ENCODE measurements at places on chromosomes 11 and 22.

- DNase-seq, result no peak
Measured at GRCh38 chr11:73883856-73884255, 7.1 kb downstream of the PAAF1 start.

DNA sequence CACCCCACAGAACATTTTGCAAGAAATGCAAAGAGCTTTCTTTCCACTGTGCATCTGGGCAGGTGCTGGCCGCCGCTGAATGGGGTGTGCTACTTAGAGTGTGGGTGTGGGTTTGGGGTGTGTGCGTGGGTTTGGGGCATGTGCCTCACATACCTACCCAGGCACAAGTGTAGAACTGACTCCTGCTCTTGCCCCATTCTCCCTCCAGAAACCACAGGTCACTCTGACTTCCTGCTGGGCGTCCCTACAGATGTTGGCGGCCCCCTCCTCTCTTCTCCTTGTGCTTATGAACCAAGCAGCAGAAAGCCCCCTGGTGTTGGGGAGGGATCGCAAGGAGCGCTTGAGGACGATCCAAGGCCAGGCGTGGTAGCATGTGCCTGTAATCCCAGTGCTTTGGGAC is 63.9 kb downstream of the GRIK4 start:
- DNase-seq, result no peak

DNA sequence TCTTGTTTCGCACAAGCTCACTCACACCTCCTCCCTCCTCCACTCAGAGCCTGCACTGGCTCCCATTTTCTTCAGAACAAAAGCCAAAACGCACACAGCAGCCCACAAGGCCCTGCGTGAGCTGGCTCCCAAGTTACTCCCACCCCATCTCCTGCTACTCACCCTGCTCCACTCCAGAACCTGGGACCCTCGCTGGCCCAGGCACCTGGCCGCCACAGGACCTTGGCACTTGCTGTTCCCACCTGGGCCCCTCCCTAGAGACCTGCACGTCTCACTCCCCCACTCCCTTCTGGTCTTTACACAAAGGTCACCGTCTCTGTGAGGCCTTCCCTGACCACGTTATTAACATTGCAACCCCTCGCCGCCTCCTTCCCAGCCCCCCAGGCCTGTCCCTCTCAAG is 945 bp upstream of the MFNG start:
- no peak for DNase-seq

DNA sequence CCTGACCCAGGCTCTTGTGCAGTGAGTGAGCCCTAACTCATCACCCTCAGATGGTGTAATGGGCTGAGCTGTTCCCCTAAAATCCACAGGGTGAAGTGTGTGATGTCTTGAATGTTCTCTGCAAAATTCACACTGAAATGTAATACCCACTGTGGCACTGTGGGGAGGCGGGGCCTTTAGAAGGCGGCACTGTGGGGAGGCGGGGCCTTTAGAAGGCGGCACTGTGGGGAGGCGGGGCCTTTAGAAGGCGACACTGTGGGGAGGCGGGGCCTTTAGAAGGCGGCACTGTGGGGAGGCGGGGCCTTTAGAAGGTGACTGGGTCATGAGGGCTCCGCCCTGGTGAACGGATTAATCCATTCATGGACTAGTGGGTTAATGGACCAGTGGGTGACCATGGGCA is 33.0 kb downstream of the CHID1 start:
- DNase-seq, result peak; percentile 34

- peak; percentile 99 for DNase-seq
Measured at GRCh38 chr11:68030318-68031143, at the start of gene NDUFS8. TSS of gene NDUFS8 (plus strand) at chr11:68030681. CDS start at chr11:68032152, 1,471 bp downstream.

- DNase-seq, result no peak
Measured at GRCh38 chr11:112612250-112612849, 348.9 kb upstream of the NCAM1 start.

DNA sequence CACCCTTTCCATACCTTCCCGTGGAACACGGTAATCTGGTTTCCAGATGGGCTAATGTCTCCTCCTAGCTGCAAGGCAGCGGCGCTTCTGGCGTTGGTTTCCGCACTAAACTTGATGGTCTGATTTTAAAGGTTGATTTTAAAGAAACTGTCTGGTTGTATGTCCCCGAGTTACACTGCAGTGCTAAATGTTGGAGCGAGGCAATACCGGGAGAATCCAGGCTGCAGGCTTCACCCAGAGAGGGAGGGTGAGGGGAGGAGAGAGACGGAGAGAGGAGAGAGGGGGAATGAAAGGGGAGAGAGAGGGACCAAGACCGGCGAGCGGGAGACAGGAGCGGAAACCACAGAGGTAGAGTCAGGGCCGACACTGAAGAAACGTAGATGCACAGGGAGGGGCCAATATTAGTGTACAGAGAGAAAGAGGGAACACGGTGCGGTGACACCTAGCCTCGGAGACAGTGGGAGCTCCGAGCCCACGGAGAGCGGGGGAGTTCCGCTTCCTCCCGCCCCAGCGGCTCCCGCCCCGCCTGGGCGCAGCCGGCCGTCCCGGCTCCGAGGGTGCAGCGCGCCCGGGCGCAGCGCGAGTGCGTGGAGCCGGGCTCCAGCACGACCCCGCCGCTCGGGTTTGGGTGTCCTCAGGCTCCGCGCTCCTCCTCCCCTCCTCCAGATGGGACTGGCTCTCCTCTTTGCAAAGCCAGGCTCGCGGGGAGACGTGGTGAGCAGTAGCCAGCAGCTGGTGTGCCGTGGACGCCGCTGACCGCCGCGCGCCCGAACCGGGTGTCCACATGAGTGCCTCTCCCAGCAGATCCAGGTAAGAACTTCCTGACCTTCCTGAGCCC is 71.9 kb upstream of the GRAMD1B start:
- no peak for DNase-seq

DNA sequence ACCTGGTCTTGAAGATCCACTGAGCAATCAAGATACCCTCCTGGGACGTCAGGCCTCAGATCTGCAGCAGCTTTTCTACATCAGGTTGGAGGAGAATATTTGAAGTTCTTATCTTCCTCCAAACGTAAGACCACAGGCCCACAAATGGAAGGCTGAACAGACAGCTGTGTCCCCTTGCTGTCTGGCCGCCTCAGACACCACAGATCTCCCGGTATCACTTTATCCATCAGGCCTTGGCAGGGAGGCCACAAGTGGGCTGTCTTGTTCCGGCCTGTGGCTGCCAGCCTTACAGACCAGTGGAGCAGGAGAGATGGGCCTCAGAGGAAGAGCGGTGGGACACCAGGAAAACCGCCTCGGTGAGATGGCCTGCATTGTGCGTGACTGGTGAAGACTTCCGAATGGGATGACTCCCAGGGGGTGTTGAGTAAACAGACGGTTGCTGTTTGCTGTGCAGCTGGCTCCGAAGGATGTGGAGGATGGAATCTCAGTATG is 15.9 kb downstream of the UBASH3B start:
- no peak for DNase-seq

GRCh38 chr11:118434553-118435289 is 1.6 kb upstream of the KMT2A start:
- peak; percentile 44 for DNase-seq

GRCh38 chr11:132453406-132453805 is 1078.9 kb downstream of the OPCML start:
- DNase-seq, result no peak

GRCh38 chr11:71933141-71933933 is 4.5 kb downstream of the RNF121 start:
- DNase-seq, result no peak

- DNase-seq, result no peak
Measured at GRCh38 chr22:50092342-50092741, 2.5 kb downstream of the MOV10L1 start.

DNA sequence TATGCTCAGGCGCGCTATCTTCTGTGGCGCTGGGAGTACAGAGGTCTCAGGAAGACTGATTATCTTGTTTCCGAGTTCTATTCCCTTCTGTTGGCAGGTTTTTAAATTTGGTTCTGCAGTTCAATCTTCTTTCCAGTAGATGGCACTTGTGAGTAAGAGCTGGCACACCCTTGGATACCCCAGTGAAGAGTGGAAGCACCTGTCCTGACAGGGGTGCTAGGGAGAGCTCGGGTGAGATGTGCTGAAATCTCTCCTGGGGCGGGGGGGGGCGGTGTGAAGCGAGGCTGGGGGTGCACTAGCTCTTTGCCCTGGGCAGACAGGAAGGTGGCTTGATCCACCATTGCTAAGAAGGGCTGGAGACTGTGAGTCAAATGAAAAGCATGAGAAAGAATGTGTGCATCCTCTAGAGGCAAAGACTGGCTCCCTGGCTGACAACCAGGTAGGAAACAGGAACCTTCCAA is 679.9 kb upstream of the CCDC179 start:
- DNase-seq, result no peak
